Activated T-helper 2 cell treated with anti-CD3 and anti-CD28 coated beads, Interferon-gamma antibody, Interleukin-2, Interleukin-4, amounts not matched to agents 10 μg/mL and 5 μg/mL and 100 μg/mL, durations not matched to agents 14 hours and 24 hours and 36 hours (primary cell): ENCODE measurements at places on chromosomes 1 and 21. TPM values are rescaled to one million over a fixed set of nuclear protein-coding genes. Genes with fewer than 3 reads are reported as not detected.

PROX1 gene
- total RNA-seq = not detected in 2 replicates

RABGGTB gene
- total RNA-seq = 219 and 230 TPM in 2 replicates

SH2D2A gene
- 453 and 474 TPM in 2 replicates for total RNA-seq

DNA sequence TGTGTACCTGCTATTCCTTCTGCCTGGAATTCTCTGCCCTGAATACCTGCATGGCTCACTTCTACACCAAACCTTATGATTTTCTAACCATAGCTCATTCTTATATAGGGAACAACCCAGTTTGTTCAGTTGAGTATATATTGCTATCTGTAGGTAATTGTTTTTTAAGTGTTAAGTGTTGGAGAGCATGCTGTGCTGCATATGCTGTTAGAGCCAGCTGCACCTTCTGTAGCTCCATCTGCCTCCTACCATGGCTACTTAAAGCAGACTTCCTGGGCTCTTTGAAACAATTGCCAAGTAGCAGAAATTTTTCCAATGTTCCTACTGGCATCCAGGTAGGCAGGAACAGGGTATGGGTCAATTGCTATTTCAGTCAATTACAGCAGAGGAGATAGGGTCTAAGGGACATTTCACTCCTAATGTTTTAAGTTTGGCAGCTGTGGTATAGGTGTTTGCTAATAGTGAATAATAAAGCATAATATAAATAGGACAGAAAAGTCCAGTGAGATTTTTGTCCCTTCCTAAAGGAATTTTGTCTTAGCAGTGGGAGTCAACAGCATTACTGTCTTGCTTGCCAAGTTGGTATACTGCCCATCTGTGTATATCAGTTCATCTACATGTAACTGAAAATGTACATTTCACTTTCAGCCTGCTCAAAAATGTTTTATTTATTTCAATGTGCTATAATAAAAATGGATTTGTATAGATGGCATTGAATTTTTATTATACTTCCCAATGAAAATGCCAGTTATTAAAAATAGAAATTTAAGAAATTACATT, 34.0 kb upstream of the C1orf115 start:
- H3K27ac ChIP-seq = no peak overlapping the region
- H3K4me3 ChIP-seq = no peak overlapping the region
- H3K36me3 ChIP-seq = no peaks in the 10 kb centered on the region
- H3K27me3 ChIP-seq = no peaks in the 10 kb centered on the region
- H3K4me1 ChIP-seq = no peaks in the 10 kb centered on the region

DNA sequence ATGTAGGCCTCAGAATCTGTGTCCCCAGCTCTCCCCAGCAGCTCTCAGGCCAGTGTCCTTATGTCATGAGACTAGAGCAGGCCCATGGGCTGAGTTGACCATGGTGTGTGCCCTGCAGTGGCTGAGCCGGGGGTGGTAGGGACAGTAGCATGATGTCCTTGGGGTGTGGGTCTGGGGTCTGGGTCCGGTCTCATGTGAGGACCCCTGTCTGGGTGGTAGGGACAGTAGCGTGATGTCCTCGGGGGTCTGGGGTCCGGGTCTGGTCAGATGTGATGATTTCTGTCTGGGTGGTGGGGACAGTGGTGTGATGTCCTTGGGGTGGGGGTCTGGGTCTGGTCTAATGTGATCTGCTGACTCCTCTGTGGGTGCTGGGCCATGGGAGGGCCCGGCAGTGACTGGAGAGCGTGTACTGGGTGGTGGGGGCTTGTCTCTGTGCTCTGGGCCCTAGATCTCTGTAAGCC, 64.5 kb downstream of the OBSCN start:
- DNase-seq = no peak
- peak overlapping the region; percentile 42 for H3K27ac ChIP-seq
- peaks cover 6% of the 10 kb centered on the region for H3K36me3 ChIP-seq
- no peaks in the 10 kb centered on the region for H3K27me3 ChIP-seq
- H3K4me1 ChIP-seq = peaks cover 4% of the 10 kb centered on the region
- no peak overlapping the region for H3K4me3 ChIP-seq

DNA sequence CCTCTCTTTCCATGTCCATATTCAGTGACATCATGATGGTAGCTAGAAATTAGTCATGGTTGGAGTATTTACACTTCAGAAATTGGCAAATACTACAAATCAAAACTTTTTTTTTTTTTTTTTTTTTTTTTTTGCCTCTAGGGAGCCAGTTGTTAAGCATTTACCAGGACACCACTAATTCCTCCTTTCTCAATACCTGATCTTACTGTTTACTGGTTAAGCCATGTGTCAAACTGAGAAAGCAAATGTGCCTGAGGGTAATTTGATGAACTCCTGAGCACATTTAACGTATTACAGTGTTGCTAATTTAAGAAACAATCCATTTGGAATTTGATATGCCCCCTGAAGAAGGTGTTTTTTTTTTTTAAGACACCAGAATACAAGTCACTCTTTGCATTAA, 94.4 kb downstream of the DNM3 start:
- no peak for DNase-seq
- no peaks in the 10 kb centered on the region for H3K36me3 ChIP-seq
- no peak overlapping the region for H3K4me3 ChIP-seq
- H3K27ac ChIP-seq = no peak overlapping the region
- peaks cover 6% of the 10 kb centered on the region for H3K4me1 ChIP-seq

- DNase-seq = no peak
- H3K27ac ChIP-seq = no peak overlapping the region
- peaks cover 16% of the 10 kb centered on the region for H3K4me1 ChIP-seq
- no peak overlapping the region for H3K4me3 ChIP-seq
- no peaks in the 10 kb centered on the region for H3K27me3 ChIP-seq
These were observed 104.8 kb downstream of the ETS2 start for GRCh38 chr21:38910390-38911067.
